Hematopoietic multipotent progenitor cell treated with erythropoietin and hydrocortisone succinate and interleukin-3 and kit ligand, for 15 days (in vitro differentiated cells): ENCODE measurements at places on chromosomes 2 and 18.

GRCh38 chr2:53969968-53970723 lies 647 bp downstream of the PSME4 start:
- DNase-seq: peak; percentile 45

GRCh38 chr2:149040451-149040850 lies 2.0 kb downstream of the LYPD6B start:
- DNase-seq: peak; percentile 25

DNA sequence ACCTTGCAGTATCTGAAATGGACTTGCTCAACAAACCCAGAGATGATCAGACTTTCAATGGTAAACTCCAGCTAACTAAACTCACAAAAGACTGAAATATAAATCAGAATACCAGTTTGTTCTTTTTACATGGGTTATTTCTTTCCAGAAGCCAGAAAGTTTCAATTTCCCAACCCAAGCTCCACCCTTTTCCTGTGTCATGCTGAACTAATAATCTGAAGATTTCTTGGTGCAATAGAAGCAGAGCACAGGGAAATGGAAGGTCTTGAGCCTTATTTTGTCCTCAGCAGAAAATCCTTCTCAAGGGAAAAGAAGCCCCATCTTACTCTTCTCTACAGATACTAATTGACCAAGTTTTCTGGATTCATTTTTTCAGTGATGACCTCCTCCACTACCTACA lies 93.3 kb upstream of the PAPOLG start:
- DNase-seq: no peak

DNA sequence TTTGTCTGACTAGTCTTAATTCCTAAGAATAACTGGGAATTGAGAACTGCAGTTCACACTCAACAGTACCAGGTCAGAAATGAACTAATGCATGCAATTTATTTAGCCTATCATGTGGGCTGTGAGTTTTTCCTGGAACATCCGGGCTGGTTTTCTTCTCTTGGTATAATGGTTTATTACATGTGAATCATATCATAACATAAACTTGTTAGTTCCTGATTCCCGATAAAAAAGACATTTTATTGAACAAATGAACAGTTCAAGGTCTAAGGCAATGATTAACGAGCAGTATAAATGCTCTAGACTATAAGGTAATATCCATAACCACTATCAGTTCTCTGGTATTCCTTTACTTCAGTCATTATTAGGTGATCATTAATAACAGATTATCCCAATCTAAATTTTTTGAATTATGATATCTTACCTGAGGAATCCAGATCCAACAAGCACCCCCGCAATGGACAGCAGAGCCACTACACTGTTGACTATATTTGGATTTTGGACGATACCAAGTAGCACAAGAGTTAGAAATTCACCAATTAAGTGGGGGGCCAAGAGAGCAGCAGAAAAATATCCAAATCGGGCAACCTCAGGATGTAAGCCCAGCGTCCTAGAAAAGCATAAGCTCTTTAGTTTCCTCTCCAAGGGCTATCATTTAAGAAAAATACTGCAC lies 19.0 kb downstream of the ABCG5 start:
- DNase-seq: no peak

GRCh38 chr2:7672027-7672684 lies 754.9 kb downstream of the RNF144A start:
- DNase-seq: peak; percentile 54

DNA sequence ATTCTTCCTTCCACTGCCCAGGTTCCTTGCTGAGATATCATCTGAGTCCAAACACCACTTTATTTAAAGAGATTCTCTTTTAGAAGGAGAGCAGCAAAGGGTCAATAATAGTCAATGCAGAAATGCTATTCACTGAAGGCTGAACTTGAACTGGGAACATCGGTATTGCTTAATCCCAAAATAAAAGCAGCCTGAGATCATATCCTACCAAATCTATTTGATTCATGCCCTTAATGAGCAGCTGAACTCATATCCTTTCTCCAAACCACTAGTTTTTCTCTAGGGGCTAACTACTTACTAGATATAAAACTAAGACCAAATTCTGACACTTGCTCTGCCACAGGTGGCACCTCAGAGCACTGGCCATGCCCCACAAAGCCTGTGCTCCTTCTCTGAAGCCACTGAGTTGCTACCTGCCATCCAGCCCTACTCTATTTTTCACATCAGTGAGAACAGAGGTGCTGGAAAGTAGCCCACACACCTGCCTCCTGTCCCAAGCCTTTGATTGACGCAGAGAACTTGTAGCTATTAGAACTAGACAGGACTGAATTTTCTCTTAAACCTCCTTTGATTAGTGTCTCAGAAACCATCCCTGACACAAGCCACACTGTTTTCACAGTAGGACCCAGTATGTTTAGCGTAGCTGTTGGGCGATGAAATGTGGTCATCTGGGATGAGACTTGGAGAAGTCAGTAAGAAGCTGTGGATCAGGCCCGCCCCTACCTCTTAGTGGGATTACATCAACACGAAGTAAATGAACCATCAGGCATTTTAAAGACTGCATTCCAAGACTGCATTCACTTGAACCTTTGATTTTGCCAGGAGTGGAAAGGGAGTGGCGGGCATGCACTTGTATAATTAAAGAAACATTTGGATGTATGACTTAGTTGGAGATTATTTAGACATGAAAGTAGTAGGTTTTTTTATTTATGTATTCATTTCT lies 124.3 kb downstream of the RBMS1 start:
- no peak for DNase-seq

DNA sequence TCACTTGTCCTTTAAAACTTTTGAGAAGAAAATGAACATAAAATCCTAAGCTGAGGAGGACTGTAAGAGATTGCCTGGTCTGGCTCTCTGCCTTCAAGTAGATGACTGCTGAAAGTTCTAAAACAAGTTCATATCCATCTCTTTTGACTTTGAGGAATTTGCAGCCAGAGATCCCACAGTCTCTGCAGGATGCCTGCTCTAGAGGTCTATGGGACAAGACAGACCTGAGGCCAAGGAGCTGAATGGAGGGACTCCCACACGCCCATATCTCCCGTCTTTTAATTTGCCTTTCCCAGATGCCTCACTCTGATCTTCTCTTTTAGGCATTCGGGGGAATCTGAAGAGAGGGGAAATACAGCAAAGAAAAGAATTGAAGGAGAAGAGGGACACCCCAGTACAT lies 255.9 kb upstream of the RASGRP3 start:
- DNase-seq: no peak

DNA sequence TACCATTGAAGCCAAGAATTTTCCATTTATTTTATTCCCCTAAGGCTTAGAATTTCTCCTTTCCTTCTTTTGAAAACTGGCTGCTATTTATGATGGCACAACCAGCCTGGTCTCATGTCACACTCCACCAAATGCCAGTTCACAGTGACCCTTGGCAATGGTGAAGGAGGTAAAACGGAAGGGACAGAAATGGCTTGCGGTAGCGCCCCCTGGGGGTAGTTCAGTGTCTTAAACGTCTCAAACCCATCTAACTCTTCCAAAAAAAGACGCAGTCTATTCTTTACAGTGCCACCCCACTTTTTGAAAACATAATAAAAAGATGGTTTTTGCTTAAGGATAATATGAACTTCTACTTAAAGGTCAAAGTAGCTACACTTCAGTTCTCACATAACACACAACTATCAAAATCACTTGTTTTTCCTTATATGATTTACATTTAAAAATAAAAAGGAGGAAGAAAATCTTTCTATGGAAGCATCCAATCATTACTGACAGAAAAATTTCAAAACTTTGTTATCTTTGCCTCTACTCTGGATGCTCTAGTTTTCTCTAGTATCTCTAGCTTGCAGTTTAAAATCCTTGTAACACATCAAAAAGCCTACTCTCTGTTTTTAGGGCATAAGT lies 28.0 kb downstream of the PNO1 start:
- DNase-seq: peak; percentile 81

DNA sequence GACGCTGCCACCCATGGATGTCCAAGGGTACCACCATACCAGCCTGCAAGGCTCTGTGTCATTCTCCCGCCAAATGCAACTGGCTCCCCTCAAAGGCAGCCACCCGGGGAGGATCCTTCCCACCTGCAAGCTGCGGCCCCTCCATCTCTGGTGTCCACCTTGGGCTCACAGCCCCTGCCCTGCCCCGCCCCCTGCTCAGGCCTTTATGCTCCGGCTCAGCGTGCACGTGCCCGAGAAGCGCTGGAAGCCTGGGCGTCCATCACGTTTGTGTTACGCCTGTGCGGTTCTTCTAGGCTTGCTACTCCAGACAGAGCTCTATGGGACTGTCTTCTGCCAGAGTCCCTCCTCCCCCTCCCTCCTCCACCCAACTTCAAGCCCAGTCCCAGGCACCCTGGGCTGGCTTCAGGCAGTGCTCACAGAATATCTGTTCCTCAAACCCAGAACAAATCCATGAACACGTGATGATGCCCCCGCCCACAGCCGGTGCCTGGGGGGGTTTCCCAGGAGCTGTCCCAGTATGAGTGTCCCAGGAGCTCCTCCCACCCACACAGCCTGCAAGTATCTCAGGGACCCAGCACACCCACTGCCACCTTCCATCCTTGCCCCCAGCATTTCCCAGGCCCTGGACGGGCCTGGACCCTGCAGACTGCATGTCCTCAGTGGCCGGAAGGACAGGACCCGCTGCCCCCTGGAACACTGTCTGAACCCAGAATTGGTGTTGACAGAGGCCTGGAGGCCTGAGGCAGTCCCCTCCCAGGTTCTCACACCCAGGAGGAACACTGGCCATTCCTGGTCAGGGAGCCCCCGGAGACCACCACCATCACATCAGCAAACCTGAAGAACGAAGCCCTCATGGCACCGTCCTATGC lies 30.3 kb downstream of the KIF1A start:
- DNase-seq: no peak
